Dermis microvascular lymphatic vessel endothelial cell (primary cell): ENCODE measurements at places on chromosomes 2 and 18. TPM values are rescaled to one million over a fixed set of nuclear protein-coding genes. Genes with fewer than 3 reads are reported as not detected.
A peak's percentile ranks its signal among the peaks of the same experiment; 100 is the strongest.

GRCh38 chr2:151824886-151825285 lies 3.3 kb downstream of the ARL5A start:
- DNase-seq: no peak

The NEU4 gene
- total RNA-seq: 0.13 TPM in 1 of 2 replicates, not detected in the other

GRCh38 chr2:189412330-189412953 lies 28.8 kb upstream of the WDR75 start:
- DNase-seq: peak; percentile 38

DNA sequence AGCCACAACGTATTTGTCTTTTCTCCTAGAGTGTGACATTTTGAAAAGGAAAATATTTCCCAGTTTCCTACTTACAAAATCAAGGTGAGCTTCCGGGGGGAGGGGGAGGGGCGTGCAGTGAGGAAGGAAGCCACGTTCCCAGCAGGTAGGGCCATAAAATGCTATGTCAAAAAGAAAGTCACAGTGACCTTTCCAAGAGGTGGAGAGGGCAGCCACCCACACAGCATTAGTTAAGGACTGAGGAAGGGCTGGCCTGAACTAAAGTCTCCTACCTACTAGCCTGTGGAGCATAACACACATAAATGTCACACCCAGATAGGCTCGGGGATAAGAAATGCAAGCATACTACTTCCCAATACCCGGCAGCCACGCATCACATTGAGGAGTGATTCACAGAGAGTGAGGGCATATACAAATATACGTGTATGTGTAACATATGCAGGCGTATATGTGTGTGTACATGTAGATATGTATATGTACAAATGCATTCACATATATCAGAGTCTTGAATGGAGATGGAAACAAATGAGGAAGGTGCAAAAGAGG lies 191.1 kb downstream of the STK39 start:
- DNase-seq: no peak

The ANKRD30B gene
- total RNA-seq: not detected in 2 replicates

The TXNDC2 gene
- total RNA-seq: under 0.01 TPM in 1 of 2 replicates, not detected in the other

The ASB18 gene
- total RNA-seq: not detected in 2 replicates

- DNase-seq: no peak
Measured at GRCh38 chr2:104025295-104025694, 828.6 kb upstream of the POU3F3 start.

DNA sequence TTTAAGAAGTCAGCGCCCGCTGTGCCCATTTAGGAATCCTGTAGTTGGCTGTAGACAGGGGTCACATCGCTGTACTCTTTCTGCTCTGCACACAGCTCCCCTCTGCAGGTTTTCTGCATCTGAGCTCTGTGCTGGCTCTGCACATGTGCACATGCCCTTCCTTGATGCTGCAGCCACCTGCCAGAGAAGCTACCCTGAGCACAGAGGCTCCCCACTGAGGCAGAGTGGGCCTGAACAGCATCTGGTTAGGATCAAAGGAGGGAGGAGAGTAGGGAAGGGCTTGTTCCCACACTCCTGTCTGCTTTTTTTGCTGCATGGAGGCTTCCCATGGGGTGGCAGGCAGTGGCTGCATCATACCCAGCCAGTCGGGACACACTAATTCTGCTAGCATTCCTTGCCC lies 238.9 kb downstream of the FHOD3 start:
- DNase-seq: no peak
